ENCODE measurements at places on chromosomes 6 and 20.

GRCh38 chr6:115842338-115842737 lies 218.4 kb downstream of the FRK start:
- no peak for DNase-seq

DNA sequence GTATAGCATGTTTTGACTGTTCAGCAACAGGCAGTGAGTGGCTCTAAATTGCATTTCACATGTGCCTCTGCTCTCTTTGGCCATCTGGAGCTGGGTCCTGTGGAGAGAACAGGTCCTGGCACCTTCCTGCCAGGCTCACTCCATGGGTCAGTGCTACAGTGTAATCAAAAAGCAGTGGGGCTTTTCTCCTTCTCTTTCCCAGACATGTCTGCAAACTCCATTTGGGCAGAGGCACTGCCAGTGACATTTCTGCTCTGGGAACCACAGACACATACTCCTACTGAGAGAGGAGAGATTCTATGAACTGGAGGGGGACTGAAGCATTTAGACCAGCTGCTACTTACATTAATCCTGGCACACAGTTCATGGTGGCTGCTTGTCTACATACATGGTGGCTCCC lies 68.3 kb upstream of the TRAF3IP2 start:
- DNase-seq = no peak

DNA sequence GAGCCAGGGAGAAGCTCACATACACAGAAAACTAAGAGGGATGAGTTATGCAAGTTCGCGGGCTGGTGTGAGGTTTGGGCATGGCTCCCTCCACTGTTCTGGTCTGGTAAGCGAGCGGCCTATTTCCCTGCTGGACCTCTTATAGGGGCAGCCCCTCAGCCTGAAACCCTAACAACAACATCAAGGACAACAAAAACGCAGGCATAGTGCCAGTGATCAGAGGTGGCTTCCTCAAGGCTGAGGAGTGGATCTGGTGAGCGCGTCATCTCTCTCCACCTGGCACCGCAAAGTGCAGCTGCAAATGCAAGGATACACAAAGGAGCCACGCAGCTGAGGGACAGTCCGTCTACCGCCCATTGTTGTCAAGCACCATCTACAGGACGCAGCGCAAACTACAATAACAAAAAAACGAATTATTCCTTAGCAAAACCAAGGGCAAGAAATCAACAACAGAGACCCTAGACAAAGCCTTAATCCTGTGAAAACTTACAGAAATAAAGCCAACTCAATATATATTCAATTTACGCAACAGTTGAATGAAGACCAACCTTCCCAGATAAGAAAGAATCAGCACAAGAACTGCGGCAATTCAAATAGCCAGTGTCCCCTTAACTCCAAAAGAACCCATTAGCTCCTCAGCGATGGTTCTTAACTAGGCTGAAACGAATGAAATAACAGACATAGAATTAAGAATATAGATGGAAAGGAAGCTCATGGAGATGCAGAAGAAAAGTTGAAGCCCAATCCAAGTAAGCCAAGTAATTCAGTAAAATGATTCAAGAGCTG lies 9.2 kb upstream of the DEFB110 start:
- DNase-seq = no peak

DNA sequence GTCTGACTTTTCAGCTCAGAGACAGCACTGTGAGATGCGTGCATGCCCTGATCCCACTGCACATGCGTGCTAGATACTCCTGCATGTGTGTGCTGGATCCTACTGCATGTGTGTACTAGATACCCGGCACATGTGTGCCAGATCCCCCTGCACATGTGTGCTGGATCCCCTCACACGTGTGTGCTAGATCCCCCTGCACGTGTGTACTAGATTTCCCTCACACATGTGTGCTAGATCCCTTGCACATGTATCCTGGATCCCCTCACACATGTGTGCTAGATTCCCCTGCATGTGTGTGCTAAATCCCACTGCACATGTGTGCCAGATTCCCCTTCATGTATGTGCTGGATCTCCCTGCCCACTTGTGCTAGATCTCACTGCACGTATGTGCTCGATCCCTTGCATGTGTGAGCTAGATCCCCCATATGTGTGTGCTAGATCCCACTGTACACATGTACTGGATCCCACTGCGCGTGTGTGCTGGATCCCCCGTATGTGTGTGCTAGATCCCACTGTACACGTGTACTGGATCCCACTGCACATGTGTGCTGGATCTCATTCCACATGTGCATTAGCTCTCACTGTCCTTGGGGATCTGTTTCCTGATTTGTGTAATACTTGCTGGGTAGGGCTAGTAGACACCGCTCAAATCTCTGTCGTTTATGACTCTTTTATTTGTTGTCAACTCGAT lies 214.6 kb downstream of the SMOC2 start:
- DNase-seq = no peak

GRCh38 chr20:59987135-59987534 lies 28.9 kb downstream of the CDH26 start:
- no peak for DNase-seq

DNA sequence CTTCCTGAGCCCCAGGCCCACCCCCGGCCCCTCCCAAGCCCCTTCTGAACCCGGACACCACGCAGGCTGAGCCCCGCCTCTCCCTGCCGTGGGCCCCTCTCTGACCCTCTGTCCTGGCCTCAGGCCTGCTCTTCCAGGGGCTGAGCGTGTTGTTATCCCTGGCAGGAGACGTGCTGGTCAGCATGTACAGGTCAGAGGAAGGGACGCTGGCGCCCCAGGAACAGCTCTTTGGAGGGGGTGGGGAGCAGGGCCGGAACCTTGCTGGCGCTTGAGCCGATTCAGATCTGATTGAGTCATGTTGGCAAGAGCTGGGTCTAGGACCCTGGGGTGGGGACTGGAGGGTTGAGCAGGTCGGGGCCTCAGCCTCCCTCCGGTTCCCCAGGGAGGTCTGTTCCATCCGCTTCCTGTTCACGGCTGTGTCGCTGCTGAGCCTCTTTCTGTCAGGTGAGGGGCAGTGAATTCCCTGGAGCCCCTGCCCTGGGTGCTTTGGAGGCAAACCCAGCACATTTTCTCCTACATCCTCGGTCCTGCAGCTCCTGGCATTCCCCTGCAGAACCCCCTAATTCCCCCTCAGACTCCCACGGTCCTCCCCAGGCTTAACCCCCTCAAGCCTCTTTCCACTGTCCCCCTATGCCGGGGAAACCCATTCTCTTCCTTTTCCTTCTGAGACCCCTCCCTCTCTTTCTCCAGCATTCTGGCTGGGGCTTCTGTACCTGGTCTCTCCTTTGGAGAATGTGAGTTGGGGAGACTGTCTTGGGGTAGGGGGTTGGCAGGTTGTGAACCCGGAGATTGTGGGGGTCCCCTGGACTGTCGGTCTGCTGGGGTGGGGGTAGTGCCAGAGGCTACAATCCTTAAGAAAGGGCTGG lies 2.0 kb downstream of the SPAG4 start:
- peak; percentile 14 for DNase-seq

DNA sequence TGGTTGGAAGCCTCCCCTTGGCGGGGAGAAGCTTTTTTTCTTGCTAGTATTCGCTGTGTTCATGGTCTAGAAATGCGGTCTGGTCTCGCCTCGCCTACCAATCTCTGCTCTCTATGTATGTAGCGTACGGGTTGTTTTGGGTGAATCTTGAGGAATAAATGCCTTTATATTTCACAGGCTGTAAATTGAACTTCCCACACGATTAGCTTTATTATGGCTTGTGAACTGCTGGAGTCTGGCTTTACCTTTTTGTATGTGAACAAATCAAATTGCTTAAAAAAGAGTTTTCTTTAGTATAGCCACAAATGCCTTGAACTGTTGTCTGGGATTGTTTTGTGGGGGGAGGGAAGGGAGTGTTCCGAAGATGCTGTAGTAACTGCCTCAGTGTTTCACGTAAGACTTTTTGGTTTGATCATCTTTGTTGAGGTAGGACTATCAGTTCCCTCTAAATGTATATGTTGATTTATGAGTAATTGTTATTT lies 2.2 kb downstream of the INSM1 start:
- no peak for DNase-seq
